Bladder microvascular endothelial cell (primary cell): ENCODE measurements at places on chromosomes 6 and 20. TPM values are rescaled to one million over a fixed set of nuclear protein-coding genes. Genes with fewer than 3 reads are reported as not detected.

The CALHM6 gene
- total RNA-seq = 0.50 and 1.3 TPM in 2 replicates

The RNF144B gene
- 27.8 and 63.3 TPM in 2 replicates for total RNA-seq

The MKKS gene
- 3.7 and 8.9 TPM in 2 replicates for total RNA-seq

The NKAIN4 gene
- not detected in 2 replicates for total RNA-seq

The BPIFB2 gene
- total RNA-seq = not detected in 2 replicates

The CEP43 gene
- 11.7 and 16.4 TPM in 2 replicates for total RNA-seq

The DCDC2 gene
- total RNA-seq = under 0.01 and 0.06 TPM in 2 replicates
